GM12891 (cell line): ENCODE measurements at places on chromosomes 11 and 22.

DNA sequence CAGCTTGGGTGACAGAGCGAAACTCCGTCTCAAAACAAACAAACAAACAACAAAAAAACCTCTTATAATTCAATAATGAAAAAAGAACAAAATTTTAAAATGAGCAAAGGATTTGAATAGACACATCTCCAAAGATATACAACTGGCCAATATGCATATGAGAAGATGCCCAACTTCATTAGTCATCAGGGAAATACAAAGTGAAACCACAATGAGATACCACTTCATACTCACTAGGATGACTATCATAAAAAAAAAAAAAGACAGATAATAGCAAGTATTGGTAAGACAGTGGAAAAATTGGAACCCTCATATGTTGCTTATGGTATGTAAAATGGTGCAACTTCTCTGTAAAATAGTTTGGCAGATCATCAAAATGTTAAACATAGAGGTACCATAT lies 28.7 kb upstream of the BARX2 start:
- DNase-seq: no peak

DNA sequence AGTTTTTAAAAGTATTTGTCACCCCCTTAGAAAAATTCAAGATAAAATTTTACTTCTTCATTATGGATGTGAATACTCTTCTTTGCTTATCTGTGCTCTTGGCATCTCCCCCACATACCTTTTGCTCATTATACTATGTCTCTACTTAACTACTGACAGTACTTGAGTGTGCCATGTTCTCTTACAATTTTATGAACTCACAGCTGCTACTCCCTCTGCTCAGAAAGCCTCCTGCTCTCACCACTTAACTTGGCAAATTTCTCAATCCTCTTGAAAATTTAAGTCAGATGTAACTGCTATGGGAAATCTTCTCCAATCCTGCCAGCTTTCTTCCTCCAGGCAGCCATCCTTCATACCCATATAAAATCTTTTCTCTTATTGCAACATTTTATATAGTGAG lies 163.4 kb downstream of the CNTN5 start:
- DNase-seq: no peak

DNA sequence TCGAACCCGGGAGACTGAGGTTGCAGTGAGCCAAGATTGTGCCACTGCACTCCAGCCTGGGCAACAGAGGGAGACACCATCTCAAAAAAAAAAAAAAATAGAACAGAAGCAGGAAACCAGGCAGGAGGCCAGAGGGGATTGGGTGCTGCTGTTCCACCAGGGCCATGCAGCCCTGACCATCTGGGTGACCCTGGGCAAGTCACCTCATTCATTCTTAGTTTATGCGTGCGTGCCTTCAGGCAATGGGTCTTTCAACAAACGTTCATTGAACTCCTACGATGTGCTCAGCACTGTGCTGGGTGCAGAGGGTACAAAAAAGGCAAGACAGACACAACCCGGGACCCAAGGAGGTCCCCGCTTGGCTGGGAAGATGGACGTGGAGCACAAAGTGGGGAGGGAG lies 18.3 kb downstream of the RPL3 start:
- DNase-seq: no peak

DNA sequence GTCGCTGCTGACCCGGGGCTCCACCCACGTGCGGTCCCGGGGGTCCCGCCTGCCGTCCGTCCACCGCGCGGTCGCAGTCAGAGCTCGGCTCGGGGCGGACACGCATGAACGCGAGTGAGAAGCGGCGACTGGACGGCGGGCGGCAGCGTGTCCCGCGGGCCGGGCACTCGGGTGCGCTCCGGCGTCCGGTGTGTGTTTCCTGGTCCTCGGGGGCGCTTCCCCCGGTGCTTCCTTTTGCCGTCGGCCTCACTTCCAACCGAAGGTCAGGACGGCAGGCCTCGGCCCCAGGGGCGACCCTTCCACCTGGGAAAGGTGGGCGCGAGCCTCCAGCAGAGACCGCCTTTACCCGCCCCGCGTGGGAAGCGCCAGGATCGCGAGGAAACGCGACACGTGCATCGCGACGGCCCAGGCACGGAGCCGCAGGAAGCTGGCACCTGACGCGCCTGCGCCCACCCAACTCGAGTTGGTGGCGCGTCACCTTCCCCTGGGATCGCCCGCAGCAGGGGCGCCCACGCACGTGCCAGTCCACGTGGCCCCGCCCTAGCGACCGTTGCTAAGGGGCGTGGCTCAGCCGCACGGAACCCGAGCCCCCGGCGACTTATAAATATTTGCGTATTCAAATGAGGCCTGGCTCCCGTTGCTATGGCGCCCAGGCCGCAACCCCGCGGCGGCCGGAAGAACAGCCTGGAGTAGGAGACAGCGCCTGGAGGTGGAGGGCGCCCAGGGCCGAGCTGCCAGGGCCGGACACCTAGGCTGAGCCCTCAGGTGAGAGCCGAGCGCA lies at the start of gene LRRC56:
Gene LRRC56, plus strand, starts transcription at position 687 of the 781 bp plus-strand sequence. CDS start 3,158 bp downstream, outside the sequence.
- peak; percentile 99 for DNase-seq

GRCh38 chr22:32685512-32685911 lies 116.0 kb upstream of the TIMP3 start:
- no peak for DNase-seq

DNA sequence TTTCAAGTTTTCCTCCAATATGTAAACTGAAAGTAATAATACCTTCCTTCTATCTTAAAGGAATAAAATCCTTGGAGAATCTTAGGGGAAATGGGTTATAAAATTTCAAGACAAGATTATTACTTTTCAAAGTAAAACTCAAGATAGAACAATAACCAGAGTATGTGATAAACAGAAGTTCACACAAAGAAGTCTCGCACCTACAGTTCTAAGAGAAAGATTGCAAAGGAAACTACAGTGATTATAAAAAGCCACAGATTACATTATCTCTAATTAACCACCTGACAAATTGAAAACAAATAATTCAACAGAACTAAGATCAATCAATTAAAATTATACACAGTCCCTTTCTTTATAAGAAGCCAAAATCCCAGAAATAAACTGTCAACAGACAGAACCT lies 34.0 kb downstream of the AMBRA1 start:
- DNase-seq: no peak

DNA sequence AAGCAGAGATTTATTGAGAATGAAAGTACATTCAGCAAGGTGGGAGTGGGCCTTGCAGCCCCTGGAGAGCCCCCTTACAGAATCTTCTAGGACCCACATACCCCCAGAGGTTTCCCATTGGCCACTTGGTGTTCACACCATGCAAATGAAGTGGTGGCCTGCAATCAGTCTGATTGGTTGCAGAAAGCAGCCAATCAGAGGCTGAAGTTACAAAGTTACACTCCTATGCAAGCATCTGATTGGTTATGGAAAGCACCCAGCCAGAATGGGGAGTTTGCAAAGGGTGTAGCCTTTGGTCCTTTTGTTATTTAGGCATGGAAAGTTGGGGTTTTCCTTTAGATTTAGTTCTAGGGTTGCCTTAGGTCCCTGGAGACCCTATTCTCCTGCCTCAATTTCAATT lies 34.9 kb downstream of the UVRAG start:
- DNase-seq: no peak

- no peak for DNase-seq
These were observed at the start of gene OR51A7 for GRCh38 chr11:4903484-4903883. TSS of gene OR51A7 (plus strand) at chr11:4903783. CDS start at chr11:4907370, 3,587 bp downstream.

GRCh38 chr22:31323578-31324550 lies 22.3 kb downstream of the PATZ1 start:
- no peak for DNase-seq

- no peak for DNase-seq
These were observed 1.1 kb upstream of the NECTIN1 start for GRCh38 chr11:119729951-119730613.

DNA sequence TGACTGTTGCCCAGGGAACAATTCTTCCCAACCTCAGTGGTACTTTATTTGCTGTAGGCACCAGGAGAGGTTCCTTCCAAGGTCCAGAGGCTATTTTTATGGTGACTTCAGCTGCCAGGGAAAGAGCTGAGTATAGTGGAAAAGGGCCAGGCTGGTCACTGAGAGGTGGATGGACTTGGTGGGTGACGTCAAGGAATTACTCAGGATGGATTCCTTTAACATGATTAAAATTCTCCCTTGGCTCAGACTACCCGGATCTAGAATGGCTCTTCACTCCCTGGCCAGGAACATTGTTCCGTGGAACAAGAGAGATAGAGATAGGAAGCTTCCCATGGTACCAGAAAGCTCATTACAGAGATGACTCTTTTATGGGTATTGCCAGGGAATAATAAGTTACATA lies 8.7 kb upstream of the CALCA start:
- no peak for DNase-seq
